ENCODE measurements at places on chromosomes 7 and 10.
A peak's percentile ranks its signal among the peaks of the same experiment; 100 is the strongest.

DNA sequence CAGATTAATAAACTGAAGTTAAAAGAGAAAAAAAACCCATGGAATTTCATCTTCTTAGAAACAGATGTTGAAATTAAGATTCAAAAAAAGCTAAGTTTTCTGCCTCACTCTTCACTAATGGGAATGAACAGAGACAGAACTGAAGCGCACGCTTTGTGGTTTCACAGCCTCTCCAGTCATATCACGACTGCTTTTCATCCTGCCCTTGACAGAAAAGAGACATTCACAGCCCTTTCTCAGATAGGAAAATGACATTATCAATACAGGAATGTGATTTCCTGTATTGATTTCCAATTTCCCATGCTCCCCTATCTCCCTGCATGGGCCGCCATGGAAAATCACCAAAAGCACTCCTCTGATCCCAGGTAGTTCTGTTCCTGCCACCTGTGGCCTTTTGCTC, 108.2 kb downstream of the PFKFB3 start:
- ATAC-seq = no peak

- no peak for ATAC-seq
Measured at GRCh38 chr7:22686620-22687019, 40.4 kb upstream of the IL6 start.

DNA sequence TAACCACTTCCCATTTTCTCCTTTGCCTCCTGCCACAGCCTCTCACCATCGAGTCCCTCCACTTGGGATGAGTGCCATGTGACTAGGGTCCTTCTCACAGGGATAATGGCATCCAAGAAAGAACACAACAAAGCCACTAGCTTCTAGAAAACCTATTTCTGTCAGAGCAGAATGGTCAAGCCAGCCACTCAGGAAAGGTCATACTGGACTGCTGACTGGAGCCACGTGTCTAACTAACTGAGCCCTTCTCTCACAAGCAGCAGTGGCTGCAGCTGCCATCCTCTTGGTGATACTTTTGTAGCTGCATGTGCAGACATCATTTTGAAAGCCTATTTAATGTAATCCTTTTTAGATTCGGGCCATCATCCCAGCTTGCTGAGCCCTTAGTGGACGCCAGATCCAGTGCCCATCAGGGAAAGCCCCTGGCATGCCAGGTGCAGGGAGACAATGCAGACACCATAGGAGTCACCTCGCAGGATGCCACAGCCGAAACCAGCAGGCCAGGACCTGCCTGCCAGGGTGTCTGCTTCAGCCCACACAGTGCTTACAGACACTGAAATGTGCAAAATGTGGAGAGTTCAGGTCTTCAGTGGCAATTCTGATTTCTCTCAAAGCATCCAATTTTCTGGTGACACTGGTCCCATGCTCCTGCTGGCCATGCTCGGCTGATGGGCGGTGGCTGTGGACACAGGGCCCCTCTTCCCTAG, 98.3 kb upstream of the DDC start:
- ATAC-seq = no peak

GRCh38 chr10:61153771-61154170, 209.8 kb upstream of the RHOBTB1 start:
- ATAC-seq = no peak

- peak; percentile 31 for ATAC-seq
Measured at GRCh38 chr10:5284311-5285057, 80.3 kb upstream of the UCN3 start.

DNA sequence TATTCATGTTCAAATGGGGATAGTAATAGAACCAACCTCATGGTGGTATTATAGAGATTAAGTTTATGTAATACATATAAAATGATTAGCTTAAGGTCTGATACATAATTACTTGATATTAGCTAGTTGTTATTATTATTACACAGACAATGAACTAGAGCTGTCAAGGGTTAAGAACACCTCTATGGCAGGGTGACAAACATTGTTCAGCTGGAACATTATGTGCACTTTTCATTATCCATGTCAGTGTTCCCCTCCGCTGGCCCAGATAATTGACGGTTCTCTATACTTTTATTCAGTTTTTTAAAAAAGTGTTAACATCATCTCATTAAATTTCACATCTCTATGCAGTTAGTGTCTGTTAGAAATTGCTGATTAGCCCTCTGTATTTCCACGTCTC, 142.1 kb downstream of the CDK14 start:
- ATAC-seq = no peak

DNA sequence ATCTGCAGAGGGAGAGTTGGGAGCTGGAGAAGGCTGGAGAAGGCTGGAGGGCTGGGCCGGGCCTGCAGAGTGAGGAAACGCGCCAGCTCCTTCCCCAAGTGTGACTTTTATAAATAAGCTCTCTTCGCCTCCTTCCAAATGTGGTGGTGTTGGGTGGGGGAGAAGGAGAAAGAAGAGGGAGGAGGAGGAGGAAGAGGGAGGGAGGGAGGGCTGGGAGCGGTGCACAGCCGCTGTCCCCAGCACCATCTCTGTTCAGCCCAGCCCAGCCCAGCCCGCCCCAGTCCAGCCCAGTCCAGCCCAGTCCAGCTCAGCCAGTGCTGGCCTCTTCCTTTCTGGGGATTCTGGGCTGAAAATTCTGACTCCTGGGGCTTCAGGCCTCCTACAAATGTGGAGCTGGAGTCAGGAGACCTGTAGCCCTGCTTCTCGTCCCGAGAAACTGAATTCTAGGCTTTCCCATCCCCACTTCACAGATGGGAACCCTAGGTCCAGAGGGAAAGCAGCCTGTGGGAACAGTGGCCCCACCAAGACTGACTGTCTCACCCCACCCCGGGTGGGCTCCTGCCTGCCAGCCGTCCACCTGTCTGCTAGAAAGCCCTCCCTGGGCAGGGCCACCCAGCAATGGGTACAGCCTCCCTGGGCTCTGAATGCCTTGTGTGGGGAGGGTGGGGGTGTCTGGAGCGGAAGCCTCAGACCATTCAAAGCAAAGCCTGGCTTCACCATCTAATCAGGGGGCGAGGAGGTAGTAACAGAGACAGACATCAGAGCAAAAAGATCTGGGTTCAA, 2.3 kb downstream of the STX1A start:
- ATAC-seq = no peak

GRCh38 chr7:271266-272107, 18.5 kb upstream of the FOXL3 start:
- no peak for ATAC-seq

- no peak for ATAC-seq
Measured at GRCh38 chr7:1234881-1235500, 2.3 kb downstream of the UNCX start.

- peak; percentile 63 for ATAC-seq
Measured at GRCh38 chr7:155732286-155732685, 80.0 kb downstream of the SHH start.

DNA sequence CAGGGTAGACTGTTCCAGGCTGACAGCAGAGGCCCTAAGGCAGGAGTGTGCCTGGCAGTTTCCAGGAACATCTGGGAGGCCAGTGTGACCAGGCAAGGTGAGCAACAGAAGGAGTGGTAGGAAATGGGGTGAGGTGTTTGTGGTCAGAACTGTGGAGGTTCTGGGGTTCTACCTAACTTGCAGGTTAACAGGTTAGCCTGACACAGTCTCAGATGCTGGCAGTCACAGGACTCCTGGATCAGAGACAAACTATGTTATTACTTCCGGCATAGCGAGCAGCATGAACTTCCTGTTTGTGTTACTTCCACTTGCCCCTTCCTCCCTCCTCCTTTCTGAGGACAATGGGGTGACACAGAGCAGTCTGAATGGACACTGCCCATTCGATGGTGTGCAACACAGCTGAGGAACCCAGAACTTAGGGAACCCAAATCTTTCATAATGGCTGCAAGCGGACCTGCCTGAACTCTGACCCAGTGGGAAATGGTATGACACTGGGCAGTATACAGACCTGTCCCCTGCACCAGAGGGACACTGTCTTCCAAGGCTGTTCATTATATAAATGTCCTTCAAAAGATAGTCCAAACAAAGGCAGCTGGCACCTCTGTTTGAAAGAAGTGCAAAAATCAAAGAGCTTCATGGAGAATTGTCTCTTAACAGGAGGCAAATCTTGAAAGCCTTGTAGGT, 3.9 kb upstream of the SAR1A start:
- ATAC-seq = no peak

GRCh38 chr7:67917437-67917755, 920.8 kb downstream of the TYW1 start:
- ATAC-seq = no peak

GRCh38 chr7:17849504-17849903, 90.8 kb downstream of the SNX13 start:
- no peak for ATAC-seq

- ATAC-seq = no peak
Measured at GRCh38 chr7:155685070-155685790, 40.8 kb downstream of the RBM33 start.

DNA sequence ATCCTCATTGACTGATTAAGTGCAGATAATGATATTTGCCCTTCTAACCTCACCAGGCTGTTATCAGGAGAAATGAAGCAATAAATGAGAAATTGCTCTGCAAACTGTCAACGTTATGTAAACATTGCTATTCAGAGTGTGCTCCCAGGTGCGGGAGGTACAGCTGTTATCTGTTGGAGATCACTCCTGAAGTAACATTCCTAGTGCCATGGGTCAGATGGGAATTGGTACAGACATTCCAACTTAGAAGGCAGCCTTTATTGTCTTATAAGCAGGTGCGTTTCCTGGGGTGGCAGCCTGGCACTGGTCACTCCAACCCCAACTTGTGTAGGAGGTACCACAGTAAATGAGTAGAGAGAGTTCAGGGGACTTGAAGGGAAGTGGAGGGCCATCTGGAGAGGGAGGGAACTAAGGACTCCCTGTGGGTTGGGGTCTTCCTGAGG, 36.8 kb downstream of the HK1 start:
- no peak for ATAC-seq

DNA sequence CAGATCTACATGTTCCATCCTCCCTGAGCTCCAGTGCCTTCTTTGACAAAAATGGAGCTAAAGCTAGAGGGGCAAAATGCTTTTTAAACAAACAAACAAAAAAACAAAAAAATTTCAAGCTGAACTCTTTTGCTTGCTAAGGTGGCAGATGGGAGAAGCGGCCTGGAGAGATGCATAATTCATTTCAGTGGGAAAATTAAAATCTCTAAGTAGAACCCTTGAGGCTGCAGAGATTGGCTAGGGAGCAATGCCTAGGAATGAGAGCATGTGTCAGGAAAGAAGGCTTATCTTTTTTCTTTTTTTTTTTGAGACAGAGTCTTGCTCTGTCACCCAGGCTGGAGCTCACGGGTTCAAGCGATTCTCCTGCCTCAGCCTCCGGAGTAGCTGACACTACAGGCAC, 46.4 kb upstream of the SAMD8 start:
- no peak for ATAC-seq

- ATAC-seq = no peak
Measured at GRCh38 chr7:159145490-159145855, 806 bp upstream of the VIPR2 start.

DNA sequence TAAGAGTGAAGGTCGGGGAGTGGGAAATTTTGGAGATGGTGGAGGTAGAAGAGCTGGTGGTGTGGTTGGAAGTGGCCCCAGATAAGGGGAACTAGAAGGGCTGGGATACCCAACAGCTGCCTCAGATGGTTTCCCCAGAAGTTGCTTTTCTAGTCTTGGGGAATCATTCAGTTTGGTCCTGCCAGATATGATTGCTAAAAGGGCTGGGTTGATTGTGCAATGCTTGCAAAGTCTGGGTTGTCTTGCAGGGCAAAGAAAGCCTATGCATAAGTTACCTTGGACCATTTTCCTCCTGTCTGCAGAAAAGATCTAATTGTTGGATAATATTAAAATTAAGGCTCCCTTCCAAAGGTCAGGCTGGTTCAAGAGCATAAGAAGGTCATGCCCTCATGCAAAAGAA, 213.8 kb upstream of the ZNF804B start:
- ATAC-seq = no peak

GRCh38 chr7:72538856-72539255, 126.7 kb upstream of the CALN1 start:
- no peak for ATAC-seq

- no peak for ATAC-seq
Measured at GRCh38 chr10:6607182-6607581, 27.1 kb upstream of the PRKCQ start.

DNA sequence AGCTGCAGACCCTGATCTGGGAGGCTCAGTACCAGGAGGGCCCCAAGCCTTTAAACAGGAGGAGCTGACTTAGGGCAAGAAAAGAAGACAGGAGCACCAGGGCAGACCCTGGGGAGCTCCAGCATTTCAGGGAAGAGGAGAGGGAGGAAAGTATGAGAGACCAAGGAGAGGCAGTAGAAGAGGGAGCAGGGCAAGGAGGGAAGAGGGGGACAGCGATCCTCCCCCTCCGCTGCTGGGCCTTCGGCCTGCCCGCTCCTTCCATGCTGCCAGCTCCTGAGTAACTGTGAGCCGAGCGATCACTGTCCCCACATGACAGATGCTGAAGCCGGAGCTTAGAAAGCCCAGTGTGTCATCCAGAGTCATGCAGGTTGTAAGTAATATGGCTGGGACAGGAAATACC, 65.9 kb downstream of the ALOX5 start:
- ATAC-seq = no peak

GRCh38 chr10:72337039-72337629, 17.6 kb downstream of the DNAJB12 start:
- no peak for ATAC-seq

- no peak for ATAC-seq
Measured at GRCh38 chr10:33067481-33067880, 109.5 kb upstream of the ITGB1 start.

- ATAC-seq = no peak
Measured at GRCh38 chr7:123552641-123553040, 5.0 kb downstream of the NDUFA5 start.

- ATAC-seq = no peak
Measured at GRCh38 chr7:37039131-37039749, 314.9 kb upstream of the AOAH start.

GRCh38 chr7:30501264-30501663, 3.4 kb downstream of the GGCT start:
- ATAC-seq = no peak

GRCh38 chr10:101567165-101568006, 20.7 kb downstream of the POLL start:
- ATAC-seq = no peak

- no peak for ATAC-seq
Measured at GRCh38 chr10:74928742-74929191, 102.4 kb downstream of the KAT6B start.

DNA sequence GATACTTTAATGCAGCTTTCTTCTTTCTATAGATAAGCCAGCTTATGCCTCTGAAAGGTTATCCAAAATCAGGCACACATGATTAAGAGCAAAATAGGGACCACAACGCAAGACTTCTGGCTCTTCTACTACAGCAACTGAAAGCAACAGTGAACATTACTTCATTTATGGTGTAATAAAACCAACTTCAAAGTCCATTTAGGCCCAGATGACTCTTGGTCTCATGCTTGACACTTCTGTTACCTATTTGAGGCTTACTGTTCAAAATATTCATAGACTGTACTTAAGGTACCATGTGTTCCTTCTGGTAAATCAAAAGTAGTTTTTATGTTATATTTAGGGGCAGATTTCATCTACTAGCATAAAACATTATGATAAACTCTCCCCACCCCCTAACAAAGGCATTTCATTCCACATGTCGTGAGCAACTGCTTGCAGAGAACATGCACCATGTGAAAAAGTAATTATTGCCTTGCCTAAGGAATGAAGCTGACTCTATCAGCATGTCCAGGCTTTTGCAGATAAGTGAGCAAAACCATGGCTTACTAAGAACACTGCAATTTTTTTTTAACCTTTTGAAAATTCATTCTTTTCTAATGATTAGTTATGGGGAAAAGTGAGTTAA, 154.9 kb upstream of the ITGB1 start:
- no peak for ATAC-seq

- peak; percentile 14 for ATAC-seq
Measured at GRCh38 chr7:101386558-101387231, 24.0 kb downstream of the COL26A1 start.
